Progenitor cell of endocrine pancreas (in vitro differentiated cells): ENCODE measurements at places on chromosomes 12 and 14. TPM values are rescaled to one million over a fixed set of nuclear protein-coding genes. Genes with fewer than 3 reads are reported as not detected.

The DDN gene
- 0.40 and 0.57 TPM in 2 replicates for total RNA-seq

GRCh38 chr14:23351681-23352505 lies 794 bp downstream of the SLC22A17 start:
- H3K27ac ChIP-seq: no peak overlapping the region
- H3K27me3 ChIP-seq: peaks cover 34% of the 10 kb centered on the region
- peaks cover 8% of the 10 kb centered on the region for H3K4me1 ChIP-seq
- no peak for DNase-seq

GRCh38 chr12:120317224-120318105 lies 10.1 kb downstream of the PLA2G1B start:
- H3K4me1 ChIP-seq: peaks cover 29% of the 10 kb centered on the region
- DNase-seq: peak; percentile 99
- H3K36me3 ChIP-seq: peaks cover 2% of the 10 kb centered on the region

DNA sequence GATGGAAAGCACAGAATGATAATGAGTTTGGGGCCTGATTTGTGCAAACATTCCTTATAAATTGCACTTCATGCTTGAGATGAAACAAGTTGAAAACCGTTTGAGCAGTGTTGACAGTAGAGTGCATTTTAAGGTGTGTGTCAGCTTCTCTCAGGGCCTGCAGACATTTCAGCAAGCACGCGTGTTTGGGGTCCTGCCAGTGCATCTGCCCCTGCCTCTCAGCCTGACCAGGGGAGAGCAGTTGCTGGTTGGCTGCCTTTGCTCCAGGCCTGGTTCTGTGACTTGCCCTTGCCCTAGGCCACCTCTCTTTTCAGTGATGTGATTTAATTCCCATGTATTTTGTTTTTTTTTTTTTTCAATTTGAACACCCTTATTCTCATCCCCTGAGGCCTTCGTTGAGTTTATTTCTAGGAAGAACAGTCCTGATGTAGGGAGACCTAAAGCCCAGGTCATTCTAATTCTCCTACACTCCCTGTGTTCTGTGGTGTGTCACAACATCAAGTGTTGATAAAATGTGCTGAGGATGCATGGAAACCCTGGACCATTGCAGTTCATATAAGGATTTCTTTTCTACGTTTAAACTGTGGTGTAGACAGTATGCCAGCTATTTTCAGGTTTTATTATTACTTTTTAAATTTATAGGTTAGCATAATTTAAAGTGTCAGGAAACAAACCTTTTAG lies 40.1 kb upstream of the AMN start:
- H3K27me3 ChIP-seq: no peaks in the 10 kb centered on the region
- no peak overlapping the region for H3K4me3 ChIP-seq
- no peak for DNase-seq
- no peaks in the 10 kb centered on the region for H3K4me1 ChIP-seq

DNA sequence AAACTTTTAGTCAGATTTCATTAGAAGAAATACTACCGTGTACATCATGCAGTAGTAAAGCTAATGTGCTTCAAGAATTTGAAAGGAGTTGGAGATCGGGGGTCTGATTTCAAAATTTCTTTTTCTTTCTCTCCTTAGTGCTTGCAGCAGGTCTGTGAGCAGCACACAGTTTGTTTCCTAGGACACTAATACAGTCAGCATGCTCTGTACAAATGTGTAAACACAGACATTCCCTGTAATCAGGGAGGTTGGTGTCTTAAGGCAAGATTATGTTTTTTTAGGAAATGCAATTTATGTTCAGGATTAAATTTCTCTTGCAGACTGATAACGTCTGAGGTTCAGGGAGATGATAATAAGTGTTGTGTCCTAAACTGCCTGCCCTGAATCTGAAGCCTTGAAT lies 142.7 kb downstream of the ALX1 start:
- H3K36me3 ChIP-seq: no peaks in the 10 kb centered on the region
- peaks cover 3% of the 10 kb centered on the region for H3K4me1 ChIP-seq
- DNase-seq: no peak
- H3K27me3 ChIP-seq: peaks cover 11% of the 10 kb centered on the region
- H3K4me3 ChIP-seq: no peak overlapping the region

- no peak overlapping the region for H3K4me3 ChIP-seq
- H3K27ac ChIP-seq: no peak overlapping the region
- no peak for DNase-seq
- peaks cover 2% of the 10 kb centered on the region for H3K36me3 ChIP-seq
- H3K27me3 ChIP-seq: no peaks in the 10 kb centered on the region
Measured at GRCh38 chr12:30525171-30525570, 170.5 kb downstream of the IPO8 start.
